T-helper 2 cell (primary cell): ENCODE measurements at places on chromosomes 6 and 20.
A peak's percentile ranks its signal among the peaks of the same experiment; 100 is the strongest.

GRCh38 chr20:41034239-41034638, 5.6 kb downstream of the TOP1 start:
- DNase-seq, result no peak

DNA sequence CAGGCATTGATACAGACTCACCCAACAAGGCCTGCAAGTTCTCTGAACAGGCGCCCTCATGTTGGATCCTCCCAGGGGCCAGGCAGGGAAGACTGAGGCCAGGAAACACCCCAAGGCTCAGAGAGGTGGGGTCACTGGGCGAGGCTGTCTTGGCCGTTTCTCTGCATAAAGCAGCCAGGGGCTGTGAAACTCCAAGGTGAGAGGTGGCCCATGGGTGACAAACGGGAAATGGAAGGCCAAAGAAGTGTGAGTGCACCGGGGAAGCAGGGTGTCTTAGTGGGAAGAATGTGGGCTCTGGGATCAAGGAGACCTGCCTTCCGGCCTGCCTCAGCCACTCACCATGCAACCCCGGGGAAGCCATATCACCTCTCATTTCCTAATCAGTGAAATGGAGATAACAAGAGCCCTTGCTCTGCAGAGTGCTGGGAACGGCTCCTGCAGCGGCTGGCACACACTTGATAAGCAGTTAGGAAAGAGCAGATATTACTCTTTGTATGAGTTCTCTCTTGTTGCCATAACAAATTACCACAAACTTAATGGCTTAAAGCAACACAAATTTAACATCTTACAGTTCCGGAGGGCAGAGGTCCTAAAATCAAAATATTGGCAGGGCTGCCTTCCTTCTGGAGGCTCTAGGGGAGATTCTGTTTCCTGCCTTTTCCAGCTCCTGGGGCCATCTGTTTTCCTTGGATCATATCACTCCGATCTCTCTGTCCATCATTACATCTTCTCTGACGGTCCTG, 168.6 kb downstream of the NFATC2 start:
- DNase-seq, result no peak

GRCh38 chr6:167791780-167792478, 34.8 kb upstream of the AFDN start:
- DNase-seq, result no peak

- no peak for DNase-seq
Observed at GRCh38 chr6:26452631-26453235, 5.0 kb upstream of the BTN2A1 start.

DNA sequence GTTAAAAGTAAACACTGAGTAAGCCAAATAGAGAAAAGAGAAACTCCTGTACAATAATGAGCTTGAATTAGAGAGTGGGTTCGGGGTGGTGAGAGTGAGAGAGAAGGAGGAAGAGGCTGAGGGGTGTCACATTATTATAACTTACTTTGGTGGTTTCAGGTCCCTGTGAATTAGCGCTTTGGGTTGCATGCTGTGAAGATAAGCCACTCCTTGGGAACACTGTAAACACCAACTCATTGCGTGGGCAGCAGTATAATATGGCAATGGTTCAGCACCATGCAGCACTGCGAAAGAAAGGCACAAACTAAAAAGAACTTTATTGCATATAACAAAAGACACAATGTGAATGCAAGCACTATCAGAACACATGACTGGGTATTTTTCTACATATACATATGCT, 26.9 kb downstream of the MAP3K7 start:
- no peak for DNase-seq

- no peak for DNase-seq
Observed at GRCh38 chr20:24701027-24701426, 231.6 kb downstream of the SYNDIG1 start.

DNA sequence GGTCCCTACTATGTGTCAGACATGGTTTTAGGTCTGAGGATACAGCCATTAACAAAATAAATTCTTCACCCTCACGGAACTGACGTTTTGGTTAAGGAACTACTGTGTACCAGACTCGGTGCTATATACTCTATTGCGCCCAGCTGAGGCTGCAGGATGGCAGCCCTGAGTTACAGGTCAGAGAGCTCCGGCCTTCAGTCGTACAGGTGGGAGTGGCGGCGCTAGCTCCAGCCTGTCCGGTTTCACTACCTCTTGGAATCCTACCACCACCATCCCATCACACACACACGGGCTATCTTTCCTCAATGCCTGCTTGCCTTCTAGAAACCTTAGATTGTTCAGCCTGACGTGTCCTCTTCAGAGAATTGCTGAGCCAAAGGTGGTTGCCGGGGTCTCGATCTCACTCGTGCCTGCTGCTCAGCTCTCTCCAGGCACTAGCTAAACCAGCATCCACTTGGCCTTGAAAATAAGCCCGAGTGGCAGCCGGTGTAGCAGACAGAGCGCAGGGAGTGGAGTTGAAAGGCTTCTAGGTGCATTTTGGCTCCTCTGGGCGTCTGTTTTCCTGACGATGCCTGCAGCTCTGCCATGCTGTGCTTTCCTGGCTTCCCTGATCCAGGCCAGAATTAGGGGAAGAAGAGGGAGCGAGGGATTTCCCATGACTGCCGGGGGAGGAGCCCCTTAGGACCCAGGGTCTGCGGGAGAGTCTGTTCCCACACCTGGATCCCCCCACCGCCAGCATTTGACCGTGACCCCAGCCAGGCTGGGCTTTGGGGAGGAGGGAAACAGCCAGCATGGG, 1.1 kb upstream of the TCF15 start:
- no peak for DNase-seq

GRCh38 chr6:20808924-20809323, 274.7 kb downstream of the CDKAL1 start:
- DNase-seq, result no peak

DNA sequence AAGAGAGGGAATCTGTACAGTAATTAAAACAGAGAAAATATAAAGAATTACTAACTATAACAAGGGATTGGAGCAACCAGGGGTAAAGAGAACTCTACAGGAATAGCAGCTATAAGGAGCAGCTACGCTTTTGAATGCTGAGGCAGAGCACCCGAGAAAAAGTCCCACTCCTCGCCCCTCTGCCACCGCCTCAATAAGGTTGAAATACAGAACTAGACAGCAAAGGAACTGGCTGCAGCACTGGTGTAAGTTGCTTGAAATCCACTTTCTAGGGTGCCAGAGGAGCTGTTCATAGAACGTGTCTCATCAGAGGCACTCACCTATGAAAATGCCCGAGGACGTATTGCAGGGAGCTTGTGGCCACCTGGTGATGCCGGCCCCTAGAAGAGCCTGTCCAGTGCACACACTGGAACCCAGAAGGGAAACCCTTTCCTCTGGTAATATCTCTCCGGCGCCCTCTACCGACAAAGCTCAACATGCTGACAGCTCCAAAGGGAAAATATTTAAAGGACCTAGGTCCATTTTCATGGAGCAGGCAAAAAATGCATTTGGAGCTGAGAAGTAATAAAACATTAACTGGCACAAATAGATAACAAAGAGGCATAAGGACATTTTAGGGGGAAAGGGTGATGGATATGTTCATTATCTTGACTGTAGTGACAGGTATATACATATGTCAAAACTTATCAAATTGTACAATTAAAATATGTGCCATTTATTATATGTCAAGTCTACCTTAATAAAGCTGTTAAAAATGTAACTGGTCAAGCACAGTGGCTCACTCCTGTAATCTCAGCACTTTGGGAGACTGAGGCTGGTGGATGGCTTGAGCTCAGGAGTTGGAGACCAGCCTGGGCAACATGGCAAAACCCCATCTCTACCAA, 137.4 kb upstream of the HDAC2 start:
- DNase-seq, result no peak

GRCh38 chr6:2786269-2786668, 21.1 kb downstream of the WRNIP1 start:
- DNase-seq, result no peak

DNA sequence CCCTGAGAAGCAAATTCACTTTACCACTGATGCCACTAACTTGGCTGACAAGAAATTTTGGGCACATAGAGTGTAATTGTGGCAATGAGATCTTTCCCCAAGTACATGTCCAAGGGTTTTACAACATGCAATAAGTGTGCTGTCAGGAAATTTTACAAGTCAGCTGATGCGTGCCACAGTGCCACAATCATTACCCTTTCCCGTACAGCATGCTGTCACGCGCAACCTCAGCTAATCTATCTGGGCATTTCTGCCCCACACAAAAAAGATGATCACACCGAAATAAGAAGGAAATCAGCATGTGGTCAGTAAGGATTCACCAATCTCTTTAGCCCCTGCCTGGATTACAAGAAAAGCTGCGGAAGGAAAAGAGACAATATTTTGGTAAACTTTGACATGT, 163.6 kb upstream of the PREP start:
- no peak for DNase-seq

DNA sequence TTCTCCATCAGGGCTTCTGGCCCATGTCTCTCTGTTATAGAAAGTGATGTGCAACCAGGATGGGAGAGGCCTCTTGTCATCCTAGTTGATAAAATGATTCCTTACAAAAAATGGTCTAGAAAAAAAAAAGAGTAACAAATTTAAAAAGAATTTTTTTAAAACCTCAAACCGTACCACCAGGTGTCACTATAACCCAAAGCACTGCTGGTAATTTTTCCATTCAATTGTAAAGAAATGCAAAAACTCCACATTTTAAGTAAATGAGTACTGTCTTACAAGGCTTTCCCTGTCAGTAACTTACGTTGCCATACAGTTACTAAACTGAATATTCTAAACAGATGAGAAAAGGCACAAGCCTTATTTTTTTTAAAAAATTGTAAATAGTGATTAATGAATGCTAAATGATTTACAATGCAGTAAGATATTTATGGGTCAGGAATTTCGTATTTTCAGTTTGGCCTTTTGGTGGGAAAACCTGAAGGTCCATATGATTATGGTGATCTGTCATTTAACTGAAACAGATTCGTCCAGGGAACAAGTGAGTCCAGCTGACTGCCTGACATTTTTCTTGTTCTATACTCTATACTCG, 95.4 kb downstream of the OGFRL1 start:
- peak; percentile 10 for DNase-seq

GRCh38 chr6:149267072-149267471, 50.4 kb upstream of the TAB2 start:
- no peak for DNase-seq

- DNase-seq, result no peak
Observed at GRCh38 chr20:41534170-41534569, 84.0 kb downstream of the CHD6 start.

GRCh38 chr20:46333161-46333991, 25.1 kb upstream of the CDH22 start:
- DNase-seq, result no peak

DNA sequence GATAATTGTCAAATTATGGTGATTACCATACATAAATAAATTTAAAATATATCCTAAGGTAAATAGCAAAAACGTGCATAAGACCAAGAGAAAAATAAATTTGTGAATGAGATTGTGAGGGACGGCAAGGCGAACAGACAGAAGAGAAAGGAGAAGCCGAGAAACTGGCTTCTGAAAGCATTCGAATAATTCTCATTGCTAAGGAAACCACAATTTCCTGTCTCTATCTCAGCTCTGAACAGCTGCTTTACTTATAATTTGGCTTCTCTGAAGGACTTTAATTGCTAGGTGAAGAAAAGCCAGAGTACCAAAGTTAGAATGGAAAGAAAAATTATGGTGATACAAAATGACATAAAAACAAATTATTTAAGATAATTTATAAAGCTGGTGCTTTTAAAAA, 79.0 kb upstream of the RGS17 start:
- no peak for DNase-seq

DNA sequence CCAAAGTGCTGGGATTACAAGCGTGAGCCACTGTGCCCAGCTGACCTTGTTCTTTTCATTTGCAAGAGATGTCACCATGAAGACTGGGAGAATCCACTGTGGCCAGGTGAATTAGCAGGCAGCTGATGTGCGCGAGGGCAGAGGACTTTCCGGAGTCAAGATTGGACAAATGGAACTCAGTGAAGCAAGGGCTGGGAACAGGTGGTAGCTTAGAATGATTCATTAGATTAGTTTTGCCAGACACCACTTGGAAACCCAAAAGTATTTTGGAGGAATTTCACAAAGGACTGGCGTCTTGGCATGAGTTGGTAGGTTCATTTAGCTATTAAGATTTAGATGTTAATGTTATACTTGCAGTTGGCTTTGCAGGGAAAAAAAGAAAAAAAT, 4.7 kb upstream of the AKAP7 start:
- DNase-seq, result no peak

DNA sequence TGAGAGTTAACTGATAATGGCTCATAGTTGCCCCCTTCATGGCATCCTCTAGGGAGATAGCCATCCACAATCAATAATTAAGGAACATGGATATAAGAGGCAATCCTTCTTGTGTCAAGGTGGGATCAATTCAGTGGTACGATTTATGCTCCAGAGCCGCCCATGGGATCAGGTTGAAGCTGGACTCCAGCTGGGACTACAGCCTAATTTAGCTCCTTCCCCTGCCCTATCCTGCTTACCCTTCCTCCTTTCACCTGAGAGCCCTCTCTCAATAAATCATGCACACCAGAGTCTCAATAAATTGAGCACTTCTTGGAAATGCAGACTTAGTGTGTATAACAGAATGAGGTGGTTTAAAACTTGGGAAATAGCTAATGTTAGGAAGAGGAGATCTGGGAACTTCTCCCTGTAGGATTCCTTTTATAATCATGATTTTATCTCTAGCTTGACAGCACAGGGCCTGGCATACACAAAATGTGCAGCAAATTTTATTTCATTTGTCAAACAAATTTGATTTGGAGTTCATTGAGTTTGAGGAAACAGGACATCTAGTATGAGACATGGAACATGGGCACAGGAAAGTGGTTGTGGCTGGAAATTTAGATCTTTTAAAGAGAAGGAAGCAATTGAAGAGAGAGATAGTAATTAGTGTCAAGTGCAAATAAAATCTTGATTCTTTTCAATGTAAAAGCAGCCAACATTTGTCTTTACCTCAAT, 28.6 kb upstream of the OGFRL1 start:
- no peak for DNase-seq

DNA sequence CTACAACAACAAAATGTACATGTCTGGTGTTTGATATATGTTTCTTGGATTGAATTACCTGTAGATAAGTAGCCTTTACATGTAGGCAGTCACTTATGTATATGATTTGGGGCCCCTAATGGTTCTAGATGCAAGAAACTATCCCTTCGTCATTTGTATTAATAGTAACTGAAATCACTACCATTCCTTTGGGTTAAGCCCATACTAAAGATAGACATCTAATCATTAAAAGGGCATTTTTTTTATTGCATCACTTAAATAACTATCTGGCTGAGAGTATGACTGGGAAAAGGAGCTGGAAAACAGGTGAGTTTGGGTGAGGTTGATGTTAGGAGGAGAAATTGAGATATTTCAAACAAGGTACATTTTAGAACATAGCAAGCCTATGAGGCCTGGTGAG, 213.5 kb upstream of the PLN start:
- DNase-seq, result no peak

DNA sequence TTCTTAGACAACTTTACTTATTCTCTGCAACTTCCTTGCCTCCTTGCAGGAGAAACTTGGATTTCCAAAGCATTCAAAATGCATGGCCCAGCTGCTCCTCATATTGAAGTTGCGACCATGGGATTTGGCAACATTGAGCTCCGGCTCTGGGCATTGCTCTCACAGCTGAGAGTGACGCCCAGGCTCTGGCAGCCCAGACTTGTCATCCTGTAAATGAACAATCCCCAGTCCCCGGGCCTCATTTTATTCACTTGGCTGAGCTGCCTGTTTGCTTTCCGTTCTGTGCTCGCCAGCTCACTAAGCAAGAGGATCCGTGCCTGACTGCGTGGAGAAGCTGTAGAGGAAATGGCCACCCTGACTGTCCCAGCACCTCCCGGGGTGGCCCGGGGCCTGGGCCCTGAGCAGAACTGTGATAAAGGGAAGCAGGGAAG, 119.5 kb upstream of the CD93 start:
- DNase-seq, result no peak

GRCh38 chr6:144159742-144160141, 9.4 kb downstream of the STX11 start:
- DNase-seq, result no peak
